ENCODE measurements at places on chromosomes 12 and 14.
A peak's percentile ranks its signal among the peaks of the same experiment; 100 is the strongest.

DNA sequence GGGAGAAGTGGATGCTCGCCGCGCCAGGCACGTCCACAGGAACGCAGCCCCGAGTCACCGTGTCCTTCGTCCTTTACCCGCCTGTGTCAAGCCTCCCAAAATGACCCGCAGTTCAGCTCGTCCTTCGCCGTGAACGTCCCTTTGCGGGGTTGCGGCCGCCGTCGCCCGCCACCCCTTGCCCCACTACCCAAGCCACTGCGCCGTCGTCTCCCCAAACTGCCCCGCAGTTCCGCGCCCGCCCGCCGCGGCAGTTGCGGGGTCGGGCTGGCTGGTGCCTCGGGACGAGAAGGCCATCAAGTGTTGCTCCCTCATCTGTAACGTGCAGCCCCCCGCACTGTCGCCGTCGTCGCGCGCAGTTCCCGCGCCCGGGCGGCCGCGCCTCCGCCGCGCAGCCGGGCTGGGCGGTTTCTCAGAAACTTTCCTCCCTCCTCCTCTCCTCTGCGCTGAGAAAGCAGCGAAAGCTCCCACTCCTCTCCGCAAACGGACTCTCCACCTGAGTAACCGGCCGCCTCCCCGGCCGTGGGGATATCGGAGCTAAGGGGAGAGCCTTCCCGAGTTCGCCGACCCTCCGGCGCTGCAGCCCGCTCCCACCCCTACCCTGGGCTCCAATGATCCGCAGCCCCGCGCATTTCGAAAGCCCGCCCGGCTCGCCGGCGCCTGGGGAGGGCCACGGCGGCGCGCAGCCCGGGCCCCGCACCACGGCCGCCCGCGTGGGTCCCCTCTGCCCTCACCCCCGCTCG, 6.7 kb downstream of the CDKN1B start:
- DNase-seq: no peak

DNA sequence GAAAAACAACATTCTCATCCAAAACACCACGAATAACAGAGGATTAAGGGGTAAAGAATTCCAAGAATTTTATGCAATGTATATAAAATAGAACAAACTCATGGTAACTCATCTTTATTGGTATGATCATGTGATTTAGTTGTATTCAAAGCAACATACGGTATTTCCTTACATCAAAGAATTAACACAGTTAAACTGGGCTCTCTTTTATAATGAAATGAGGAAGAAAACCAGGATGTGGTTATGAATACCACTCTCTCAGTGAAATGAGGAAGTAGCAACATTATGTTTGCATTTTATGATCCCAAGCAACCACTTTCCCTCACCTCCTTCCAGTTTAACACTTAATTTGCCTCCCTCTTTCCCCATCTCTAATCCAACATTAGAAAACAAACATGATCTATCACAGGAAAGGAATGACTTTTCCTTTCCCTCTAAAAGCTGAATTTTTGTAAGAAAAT, 22.9 kb downstream of the SPTLC2 start:
- no peak for DNase-seq

DNA sequence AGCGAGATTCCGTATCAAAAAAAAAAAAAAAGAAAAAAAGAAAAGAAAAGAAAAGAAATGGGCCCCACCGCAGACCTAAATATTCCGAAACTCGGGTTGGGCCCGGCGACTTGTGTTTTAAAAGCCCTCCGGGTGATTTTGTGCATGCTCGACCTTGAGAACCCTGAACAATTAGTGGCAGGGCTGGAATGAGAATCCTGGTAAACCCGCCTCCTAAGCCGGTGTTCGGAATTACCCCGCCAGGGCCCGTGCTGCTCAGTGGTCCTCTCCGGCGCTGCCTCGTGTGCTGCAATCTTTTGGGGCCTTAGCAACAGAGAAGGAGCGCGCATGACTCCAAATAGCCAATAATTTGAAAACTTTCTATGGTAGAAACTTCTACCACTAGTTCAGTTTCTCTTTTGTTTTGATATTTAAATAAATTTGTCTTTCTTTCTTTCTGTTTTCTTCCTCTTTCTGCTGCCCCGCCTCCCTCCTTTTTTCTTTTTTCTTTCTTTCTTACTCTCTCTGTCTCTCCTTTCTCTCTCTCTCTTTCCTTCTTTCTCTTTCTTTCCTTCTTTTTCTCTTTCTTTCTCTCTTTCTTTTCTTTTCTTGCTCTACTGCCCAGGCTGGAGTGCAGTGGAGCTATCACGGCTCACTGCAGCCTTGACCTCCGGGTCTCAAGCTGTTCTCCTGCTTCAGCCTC, 1.5 kb upstream of the GALNT6 start:
- no peak for DNase-seq

DNA sequence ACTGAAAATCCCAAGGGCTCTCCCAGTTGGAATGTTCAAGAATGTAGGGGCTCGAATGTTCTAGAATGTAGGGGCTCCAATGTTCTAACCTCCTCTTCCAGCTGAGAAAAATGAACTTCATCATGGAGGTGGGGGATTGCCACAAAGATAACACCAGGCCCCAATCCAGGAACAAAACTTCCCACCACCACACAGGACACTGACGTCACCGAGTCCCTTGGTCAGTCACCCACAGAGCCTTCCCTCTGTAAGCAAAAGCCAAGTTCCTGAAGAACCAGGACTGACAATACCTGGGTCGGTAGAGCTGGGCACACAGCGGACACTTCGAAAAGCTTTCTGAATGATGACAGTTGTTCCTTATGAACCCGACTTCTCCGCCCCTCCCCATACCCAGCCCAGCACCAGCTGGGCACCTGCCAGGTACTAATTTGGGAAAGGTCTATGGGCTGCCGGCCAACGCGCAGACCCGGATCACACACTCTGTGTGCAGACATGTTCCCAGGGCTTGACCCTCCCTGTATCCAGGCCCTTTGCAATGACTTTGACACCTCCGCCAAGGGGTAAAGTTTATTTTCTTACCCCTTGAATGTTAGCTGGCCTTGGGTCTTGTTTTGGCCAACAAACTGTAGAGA, 18.9 kb downstream of the ITPK1 start:
- no peak for DNase-seq

- DNase-seq: no peak
These were observed 620.0 kb upstream of the LRFN5 start for GRCh38 chr14:40986655-40987054.

GRCh38 chr14:65802196-65802595, 389.7 kb downstream of the FUT8 start:
- no peak for DNase-seq

GRCh38 chr14:91636604-91637003, 95.3 kb downstream of the CATSPERB start:
- no peak for DNase-seq

- DNase-seq: no peak
These were observed 145.2 kb upstream of the KRR1 start for GRCh38 chr12:75656648-75657047.

- no peak for DNase-seq
These were observed 339.5 kb downstream of the PAWR start for GRCh38 chr12:79351251-79351650.

DNA sequence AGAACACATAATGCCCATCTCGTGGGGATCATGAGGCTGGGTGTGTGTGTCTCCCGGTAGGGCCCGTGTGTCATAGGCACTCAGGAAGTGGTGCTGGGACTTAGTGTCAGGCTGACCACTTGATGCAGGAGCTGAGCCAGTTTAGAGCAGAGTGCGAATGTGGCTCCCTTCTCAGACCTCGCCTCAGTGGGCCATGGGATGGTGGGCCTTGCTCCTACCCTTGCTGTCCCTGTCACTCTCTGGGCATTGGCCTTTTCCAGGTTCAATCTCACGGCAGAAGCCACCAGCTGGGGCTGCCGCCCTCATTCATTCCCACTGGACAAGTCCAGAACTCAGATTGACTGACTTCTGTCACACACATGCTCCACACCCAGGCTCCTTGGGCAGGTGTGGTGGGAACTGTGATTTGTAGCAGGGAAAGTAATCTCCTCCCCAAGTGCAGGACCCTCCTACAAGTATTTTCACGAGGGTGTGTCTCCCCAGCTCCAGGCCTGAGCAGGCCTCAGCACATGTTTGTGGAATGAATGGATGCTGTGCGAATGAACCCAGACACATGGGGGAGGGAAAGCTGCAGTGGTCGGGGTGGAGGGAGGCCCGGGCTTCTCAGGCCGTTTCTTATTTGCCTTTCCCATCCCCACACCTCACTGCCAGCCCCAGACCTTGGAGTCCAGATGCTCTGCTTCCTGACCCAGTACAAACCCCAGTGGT, 54.9 kb downstream of the BEGAIN start:
- no peak for DNase-seq

DNA sequence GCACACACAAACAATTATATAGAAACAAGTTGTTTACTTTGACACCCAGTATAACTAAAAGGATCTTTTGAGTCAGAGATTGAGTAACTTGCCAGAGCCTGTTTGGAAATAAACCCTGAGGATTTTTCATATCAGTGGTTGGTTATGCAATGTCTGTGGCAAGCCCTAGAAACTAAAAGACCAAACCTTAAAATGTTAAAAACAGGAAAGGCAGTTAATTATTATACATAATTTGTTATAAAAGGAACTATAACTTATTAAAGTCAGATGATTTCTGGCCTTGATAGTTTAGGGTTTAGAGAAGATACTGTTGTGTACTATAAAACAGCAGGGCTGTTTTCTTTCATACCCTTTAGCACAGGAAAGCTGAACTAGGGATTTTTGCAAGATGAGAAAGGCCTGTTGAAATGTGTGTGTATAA, 44.1 kb downstream of the PSEN1 start:
- DNase-seq: peak; percentile 21

DNA sequence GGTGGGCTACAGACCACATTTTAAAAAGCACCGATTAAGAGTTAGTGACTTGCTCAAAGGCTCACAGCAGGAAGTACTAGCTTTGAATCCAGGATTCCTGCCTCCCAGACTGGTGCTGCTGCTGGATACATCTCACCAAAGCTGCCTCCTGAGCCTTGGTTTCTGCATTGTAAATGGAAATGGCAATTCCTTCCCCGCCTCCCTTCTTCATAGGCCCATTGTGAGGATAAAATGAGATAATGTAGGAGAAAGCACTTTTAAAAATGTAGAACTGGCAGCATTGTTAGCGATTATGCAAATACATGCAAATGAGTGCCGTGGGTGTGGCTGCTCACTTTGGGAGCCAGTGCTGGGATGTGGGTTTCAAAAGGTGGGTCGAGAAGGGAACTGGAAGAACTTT, 15.4 kb downstream of the PDE1B start:
- no peak for DNase-seq

- no peak for DNase-seq
These were observed 96.9 kb downstream of the NTN4 start for GRCh38 chr12:95693689-95694088.

- DNase-seq: no peak
These were observed 66.9 kb upstream of the CNOT2 start for GRCh38 chr12:70176290-70176689.

GRCh38 chr12:12543959-12544358, 18.7 kb downstream of the DUSP16 start:
- DNase-seq: no peak

DNA sequence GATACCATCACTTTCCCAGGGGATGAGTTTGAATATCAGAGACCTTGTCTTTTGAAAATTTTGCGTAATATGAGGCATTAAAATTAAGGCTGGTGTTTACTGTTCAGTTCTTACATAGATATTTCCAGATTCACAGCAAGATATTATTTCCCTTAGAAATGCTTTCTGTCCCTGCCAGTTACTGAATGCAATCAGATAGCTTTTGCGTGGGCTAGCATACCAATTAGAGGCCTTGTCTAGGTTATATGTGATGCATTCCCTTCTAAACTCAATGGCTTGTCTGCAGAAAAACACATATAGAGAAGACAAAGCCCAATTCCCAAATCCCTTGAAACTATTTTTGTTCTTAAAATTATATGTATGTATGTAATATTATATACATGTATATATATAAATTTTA, 167.8 kb downstream of the RMST start:
- DNase-seq: no peak

- no peak for DNase-seq
These were observed 120.7 kb upstream of the GRIP1 start for GRCh38 chr12:66799551-66799950.

DNA sequence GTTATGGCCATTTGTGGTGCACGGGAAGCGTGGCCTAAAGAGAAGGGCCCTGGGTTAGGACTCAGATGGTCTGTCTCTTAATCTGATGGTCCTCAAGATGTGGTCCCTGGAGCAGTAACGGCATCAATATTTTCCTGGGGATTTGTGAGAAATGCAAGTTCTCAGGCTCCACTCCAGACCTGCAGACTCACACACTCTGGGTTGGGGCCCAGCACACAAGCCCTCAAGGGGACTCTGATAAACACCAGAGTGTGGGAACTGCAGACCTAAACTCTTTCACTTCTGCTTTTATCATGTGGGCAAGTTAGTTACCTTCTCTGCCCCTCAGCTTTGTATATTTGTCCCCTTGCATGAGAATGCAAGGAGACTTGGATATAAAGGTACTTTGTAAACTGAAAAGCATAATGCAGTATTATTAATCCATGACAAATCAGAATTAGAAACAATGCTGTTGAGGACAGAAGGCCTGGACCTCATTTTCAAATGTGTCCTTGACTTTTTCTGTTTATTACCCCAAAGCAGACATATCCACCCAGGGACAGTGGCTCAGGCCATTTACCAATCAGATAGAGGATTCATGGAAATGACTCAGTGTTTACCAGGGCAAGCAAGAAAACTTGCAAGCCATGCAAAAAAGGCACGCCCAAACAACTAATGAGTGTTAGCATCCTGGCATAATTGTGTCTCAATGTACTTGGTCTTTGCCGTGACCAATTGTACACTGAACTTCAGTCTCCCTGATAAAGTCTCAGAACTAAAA, 157.0 kb downstream of the ASCL1 start:
- DNase-seq: no peak

GRCh38 chr12:66352197-66352596, 49.9 kb downstream of the HELB start:
- DNase-seq: no peak

DNA sequence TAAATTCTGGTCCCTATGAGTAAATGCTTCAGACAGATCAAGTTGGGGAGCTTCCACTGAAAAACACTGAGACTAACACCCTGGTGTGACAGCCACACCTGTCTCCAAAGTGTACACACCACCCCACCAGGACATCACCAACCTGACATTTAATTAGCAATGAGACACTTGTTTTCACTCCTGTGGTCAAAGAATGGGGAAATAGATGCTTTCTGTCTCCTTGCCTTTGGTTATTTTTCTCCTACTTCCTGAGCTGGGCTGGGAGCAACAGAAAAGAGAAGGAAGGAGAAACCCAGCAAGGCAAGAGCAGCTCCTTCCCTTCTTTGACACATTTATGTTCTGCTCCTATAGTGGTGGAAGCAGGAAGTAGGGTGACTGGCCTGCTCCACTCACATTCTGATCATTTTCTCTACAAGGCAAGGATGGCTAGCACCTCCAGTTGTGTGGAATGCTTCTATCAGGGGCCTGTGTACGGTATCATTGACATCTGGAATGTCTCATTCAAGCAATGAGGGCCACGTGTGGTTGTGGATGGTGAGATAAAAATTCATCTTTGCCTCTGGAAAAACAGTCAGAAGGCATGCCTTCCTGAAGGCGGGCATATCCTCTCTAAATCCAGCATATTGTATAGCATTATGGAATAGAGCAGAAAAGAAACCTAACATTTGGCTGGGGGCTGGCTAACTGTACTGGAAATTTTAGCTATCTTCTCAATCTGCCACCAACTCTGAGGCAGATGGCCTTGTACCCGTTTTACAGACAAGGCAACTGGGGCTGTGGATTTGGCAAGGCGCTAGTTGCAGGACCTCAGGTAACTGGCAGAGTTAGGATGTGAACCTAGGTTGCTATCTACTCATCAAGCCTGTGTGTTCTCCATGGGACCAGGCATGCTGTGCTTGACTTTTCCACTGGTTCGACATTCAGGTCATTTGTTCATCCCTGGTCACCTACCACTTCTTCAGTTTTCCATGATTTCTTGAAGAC, 24.8 kb upstream of the LGALS3 start:
- DNase-seq: no peak

- DNase-seq: peak; percentile 25
These were observed 24.0 kb downstream of the CCDC38 start for GRCh38 chr12:95918194-95918993.
